Vagina (tissue), 2 donors: ENCODE measurements at places on chromosomes 2 and 18. TPM values are rescaled to one million over a fixed set of nuclear protein-coding genes. Genes with fewer than 3 reads are reported as not detected.

GRCh38 chr18:49100226-49100968 is 149.6 kb upstream of the SMAD7 start:
- H3K27me3 ChIP-seq, result no peaks in the 10 kb centered on the region
- no peaks in the 10 kb centered on the region for H3K4me1 ChIP-seq
- no peak for DNase-seq
- H3K4me3 ChIP-seq, result no peak overlapping the region
- H3K36me3 ChIP-seq, result no peaks in the 10 kb centered on the region

GRCh38 chr18:35178260-35178659 is 62.6 kb upstream of the ZNF397 start:
- no peaks in the 10 kb centered on the region for H3K36me3 ChIP-seq
- DNase-seq, result no peak
- no peak overlapping the region for H3K27ac ChIP-seq

DNA sequence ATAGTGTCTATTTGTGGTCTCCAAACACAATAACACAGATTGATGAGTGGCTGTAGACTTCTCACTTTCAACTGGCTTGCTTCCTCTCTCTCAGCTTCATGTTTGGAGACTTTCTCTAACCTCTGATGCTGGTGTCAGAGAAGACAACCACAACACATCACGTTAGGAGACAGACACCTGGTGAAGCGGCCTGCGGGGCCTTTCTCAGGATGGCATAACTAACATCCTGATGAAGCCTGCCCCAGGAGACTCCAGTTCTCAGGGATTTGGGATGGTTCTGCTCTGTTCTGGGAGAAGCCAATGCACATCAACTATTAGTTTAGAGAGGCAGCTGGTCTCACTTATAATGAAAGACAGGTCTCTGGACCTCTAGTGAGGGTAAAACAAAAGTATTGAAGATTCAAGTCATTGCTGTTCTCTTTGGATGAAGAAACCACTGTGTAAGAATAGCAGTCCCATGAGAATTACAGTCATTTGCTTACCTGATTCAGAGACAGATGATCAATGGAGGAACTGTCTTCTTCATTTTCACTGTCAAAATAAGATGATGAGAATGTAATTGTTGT is 2.0 kb downstream of the IL1A start:
- H3K36me3 ChIP-seq, result no peaks in the 10 kb centered on the region
- no peak overlapping the region for H3K4me3 ChIP-seq
- no peaks in the 10 kb centered on the region for H3K4me1 ChIP-seq
- H3K27me3 ChIP-seq, result no peaks in the 10 kb centered on the region
- no peak for DNase-seq
- no peak overlapping the region for H3K27ac ChIP-seq

TEX261 gene
- total RNA-seq, result 29.0 TPM

DNA sequence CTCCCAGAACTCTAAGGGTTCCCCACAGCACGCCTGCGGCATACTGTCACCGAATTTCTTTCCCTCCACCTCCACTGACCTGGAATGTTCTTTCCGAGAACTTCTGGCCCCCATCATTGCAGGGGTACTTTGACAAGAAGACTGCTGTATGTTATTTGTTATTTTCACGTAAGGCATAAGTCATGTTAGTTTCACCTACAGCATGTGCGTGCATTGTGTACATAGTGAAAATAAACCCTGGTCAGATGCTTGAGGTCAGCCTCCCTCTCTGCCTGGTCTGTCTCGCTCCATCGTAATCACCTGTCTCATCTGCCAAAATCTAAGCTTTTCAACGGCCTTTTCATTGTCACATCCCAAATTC is 4.1 kb downstream of the ABCG8 start:
- DNase-seq, result peak; percentile 43
- H3K27me3 ChIP-seq, result no peaks in the 10 kb centered on the region
- H3K4me3 ChIP-seq, result no peak overlapping the region

UPP2 gene
- total RNA-seq, result not detected

GRCh38 chr2:225008935-225009334 is 33.3 kb downstream of the DOCK10 start:
- no peaks in the 10 kb centered on the region for H3K27me3 ChIP-seq
- peaks cover 8% of the 10 kb centered on the region for H3K4me1 ChIP-seq
- DNase-seq, result no peak
- H3K36me3 ChIP-seq, result no peaks in the 10 kb centered on the region

GRCh38 chr2:48854681-48855080 is 99.2 kb upstream of the LHCGR start:
- H3K4me3 ChIP-seq, result no peak overlapping the region
- H3K4me1 ChIP-seq, result no peaks in the 10 kb centered on the region
- H3K27ac ChIP-seq, result no peak overlapping the region
- H3K27me3 ChIP-seq, result no peaks in the 10 kb centered on the region
- no peaks in the 10 kb centered on the region for H3K36me3 ChIP-seq

GRCh38 chr18:21262979-21263378 is 20.9 kb downstream of the GREB1L start:
- H3K4me3 ChIP-seq, result no peak overlapping the region
- no peaks in the 10 kb centered on the region for H3K27me3 ChIP-seq
- H3K36me3 ChIP-seq, result no peaks in the 10 kb centered on the region
- H3K27ac ChIP-seq, result no peak overlapping the region
- peaks cover 4% of the 10 kb centered on the region for H3K4me1 ChIP-seq

- no peaks in the 10 kb centered on the region for H3K36me3 ChIP-seq
- no peak overlapping the region for H3K4me3 ChIP-seq
- H3K27me3 ChIP-seq, result no peaks in the 10 kb centered on the region
- H3K4me1 ChIP-seq, result peaks cover 26% of the 10 kb centered on the region
These were observed 78.5 kb downstream of the SDC1 start for GRCh38 chr2:20146401-20146800.

DNA sequence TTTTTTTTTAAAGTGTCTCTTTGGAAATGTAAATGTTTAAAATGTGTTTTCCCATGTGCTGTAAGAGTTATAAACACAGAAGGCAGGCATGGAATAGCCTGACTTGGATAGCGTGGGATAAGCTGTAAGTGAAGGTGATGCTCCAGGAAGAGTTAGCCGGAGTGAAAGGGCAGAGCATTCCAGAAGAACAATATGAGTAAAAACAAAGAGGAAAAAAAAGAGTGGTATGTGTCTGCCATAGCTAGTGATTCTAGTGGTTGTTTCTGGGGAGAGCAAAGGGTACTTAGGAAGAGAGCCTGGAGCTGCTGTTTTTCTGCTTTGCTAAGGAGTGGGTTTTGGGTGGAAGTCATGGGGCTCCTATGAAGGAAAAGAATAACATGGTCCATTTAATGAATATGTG is 126.9 kb upstream of the DLGAP1 start:
- H3K4me1 ChIP-seq, result no peaks in the 10 kb centered on the region
- no peaks in the 10 kb centered on the region for H3K27me3 ChIP-seq
- H3K27ac ChIP-seq, result no peak overlapping the region
- H3K4me3 ChIP-seq, result no peak overlapping the region
- no peaks in the 10 kb centered on the region for H3K36me3 ChIP-seq
- no peak for DNase-seq

DNA sequence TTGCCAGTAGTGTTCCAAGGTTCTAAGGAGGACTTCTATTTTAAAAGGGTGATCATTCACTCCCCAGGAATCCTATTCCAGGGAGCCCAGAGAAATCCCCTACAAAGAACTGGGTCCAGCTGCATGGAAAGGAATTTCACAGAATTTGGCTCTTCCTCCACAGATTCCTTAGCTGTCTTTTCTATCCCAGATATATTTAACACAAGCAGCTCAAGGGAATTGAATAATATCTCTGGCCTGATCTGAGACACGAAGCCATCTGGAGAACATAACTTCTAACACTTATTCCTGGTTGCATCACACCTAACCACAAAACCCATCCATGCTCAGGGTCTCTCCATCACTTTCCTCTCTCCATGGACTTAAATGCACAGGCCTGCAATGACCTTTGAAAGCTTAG is 306.7 kb upstream of the ACVR2A start:
- no peak for DNase-seq
- peaks cover 3% of the 10 kb centered on the region for H3K4me1 ChIP-seq
- no peaks in the 10 kb centered on the region for H3K36me3 ChIP-seq
- H3K4me3 ChIP-seq, result no peak overlapping the region

DNA sequence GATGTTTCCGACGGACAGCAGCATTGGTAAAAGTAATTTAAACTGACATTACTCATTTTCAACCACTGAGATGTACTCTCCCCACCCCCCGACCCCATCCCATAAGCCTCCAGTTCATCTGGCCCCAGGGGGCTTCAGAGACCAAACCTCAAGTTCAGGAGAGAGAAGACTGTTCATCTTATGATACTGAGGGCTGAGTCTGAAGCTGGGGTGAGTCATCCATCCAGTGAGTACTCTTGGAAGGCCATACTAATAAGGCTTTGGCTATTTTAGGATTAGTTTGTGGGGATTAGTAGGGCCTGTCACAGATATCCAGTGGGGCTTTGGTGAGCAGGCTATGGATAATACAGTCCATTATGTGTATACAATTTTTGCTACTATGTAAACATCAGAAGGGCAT is 125.3 kb upstream of the APCDD1 start:
- DNase-seq, result no peak

PFN4 gene
- not detected for total RNA-seq

- no peak overlapping the region for H3K4me3 ChIP-seq
- no peaks in the 10 kb centered on the region for H3K36me3 ChIP-seq
- peak overlapping the region; percentile 50 for H3K27ac ChIP-seq
- H3K4me1 ChIP-seq, result peaks cover 30% of the 10 kb centered on the region
These were observed 21.8 kb upstream of the TANK start for GRCh38 chr2:161138429-161138828.

GREB1 gene
- 35.4 TPM for total RNA-seq

DNA sequence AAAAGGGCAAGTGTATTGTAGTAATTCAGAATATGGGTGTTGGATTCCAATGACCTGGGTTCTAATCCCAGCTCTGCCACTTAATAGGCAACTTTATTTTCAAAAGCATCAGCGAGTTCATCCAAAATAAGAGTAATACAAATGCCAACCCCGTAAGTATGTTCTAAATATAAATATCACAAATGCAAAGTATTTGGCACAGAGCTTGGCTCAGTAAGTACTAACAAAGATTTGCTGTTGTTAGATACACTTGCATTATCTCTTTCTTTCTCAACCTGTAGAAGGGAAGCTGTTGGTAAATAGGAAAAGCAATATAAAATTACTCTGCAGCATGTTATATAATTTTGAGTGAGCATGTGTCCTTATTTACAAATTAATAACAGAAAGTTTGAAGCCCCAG is 1302.6 kb upstream of the FAM98A start:
- H3K27ac ChIP-seq, result no peak overlapping the region
- H3K27me3 ChIP-seq, result no peaks in the 10 kb centered on the region
- no peak overlapping the region for H3K4me3 ChIP-seq

DNA sequence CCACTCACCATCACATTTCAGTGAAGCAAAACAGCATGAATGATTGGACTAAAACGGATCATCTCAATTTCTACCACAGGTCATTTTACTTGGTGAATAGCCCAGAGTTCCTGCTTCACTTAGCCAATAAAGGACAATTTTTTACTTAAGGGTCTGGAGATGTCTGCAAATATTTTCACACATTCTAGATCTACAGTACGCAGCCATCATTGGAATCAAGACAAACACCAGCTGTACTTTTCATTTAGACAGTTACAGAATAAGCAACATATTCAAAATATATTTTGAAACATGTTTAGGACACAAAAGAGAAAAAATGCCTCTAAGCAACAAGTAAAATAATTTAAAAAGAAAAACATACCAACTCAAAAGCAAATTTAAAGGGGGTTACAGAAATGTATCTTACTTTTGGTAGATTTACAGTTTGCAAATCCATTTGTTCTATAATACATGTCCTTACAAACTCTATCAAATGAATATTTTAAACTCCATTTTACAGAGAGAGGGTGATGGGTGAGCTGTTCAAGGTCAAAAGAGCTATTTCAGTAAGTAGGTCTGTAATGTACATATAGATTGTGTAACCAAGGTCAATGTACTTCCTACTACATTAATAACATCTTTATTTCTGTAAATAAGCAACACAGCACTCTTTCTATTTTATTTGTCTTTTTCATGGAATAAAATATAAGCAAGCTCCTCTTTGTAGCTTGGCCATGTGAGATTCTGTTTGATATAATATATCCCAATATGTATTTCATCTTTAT is 13.4 kb downstream of the PPP1R1C start:
- H3K27ac ChIP-seq, result no peak overlapping the region
- H3K4me3 ChIP-seq, result no peak overlapping the region
- H3K36me3 ChIP-seq, result no peaks in the 10 kb centered on the region
- no peaks in the 10 kb centered on the region for H3K4me1 ChIP-seq

GKN1 gene
- total RNA-seq, result not detected

DNA sequence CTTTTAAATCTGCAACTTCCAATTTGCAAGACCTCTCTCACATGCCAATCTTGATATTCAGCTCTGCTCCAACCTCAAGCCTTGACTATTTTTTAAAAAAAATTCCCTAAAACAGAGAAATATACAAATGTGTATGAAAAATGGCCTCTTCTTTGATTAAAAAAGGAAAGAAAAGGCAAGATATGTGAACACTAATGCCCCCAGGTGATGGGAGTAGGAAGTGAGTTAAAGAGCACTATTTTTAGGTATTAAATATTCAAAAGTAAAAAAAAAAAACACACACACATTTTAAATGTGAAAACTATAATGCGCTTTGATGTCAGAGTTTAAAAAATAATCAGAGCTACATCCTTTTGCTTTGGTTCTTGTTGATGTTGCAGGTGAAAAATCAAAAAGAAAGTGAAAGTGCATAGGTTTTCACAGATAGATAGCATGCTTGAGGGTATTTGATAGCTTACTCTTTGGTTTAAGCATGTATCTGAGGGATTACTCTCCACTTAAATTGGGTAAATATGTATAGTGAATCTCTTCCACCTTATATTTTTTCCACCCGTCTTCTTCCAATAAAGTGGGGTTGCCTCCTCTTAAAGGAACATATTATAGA is 406.0 kb upstream of the POU3F3 start:
- no peaks in the 10 kb centered on the region for H3K36me3 ChIP-seq
- H3K27me3 ChIP-seq, result no peaks in the 10 kb centered on the region
- H3K27ac ChIP-seq, result no peak overlapping the region
- H3K4me1 ChIP-seq, result no peaks in the 10 kb centered on the region
- no peak for DNase-seq

L3MBTL4 gene
- 9.6 TPM for total RNA-seq

TMEM247 gene
- total RNA-seq, result not detected

DNA sequence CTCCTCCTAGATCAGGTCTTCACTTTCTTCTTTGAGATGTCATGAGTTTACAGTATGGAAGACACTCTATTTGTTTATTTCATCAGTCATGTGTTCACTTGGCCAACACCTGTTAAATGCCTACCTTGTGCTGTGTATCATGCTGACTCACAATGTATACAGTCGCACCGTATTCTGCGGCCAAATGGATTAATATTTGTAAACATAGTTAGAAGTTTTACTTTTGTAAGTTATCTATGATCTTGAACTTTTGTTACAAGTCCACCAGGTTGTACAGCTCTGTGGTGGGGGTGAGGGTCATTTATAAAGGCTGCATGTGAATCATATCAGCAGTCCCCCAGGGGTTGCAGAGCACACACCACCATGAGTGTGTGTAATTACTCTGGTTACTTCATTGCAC is 408.7 kb upstream of the NRP2 start:
- H3K27me3 ChIP-seq, result no peaks in the 10 kb centered on the region
- no peak overlapping the region for H3K4me3 ChIP-seq
- no peaks in the 10 kb centered on the region for H3K4me1 ChIP-seq
- H3K36me3 ChIP-seq, result no peaks in the 10 kb centered on the region
- H3K27ac ChIP-seq, result no peak overlapping the region

DNA sequence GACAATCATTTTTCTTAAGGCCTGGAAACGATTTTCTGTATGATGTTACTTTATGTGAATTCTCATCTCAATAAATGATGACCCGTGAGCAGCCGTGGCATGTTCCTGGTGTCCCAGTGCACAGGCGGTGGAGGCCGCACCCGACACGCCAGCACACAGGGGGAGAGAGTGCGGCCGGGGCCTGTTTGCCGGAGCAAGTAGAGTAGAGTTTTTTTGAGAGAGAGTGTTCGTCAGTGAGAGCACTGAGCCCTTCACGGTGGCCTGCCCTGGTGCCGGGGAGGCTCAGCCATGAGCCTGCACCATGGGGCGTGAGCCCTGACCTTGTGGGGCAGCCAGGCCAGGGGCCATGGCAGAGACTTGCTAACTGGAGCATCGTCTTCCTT is 202.4 kb upstream of the RAB12 start:
- no peak overlapping the region for H3K4me3 ChIP-seq
- no peaks in the 10 kb centered on the region for H3K36me3 ChIP-seq
